ENCODE measurements at places on chromosomes 1 and 21. TPM values are rescaled to one million over a fixed set of nuclear protein-coding genes. Genes with fewer than 3 reads are reported as not detected.

The IL19 gene
- total RNA-seq, result not detected

- no peak for DNase-seq
Measured at GRCh38 chr1:160834945-160835565, 27.6 kb downstream of the CD244 start.

The CLDN14 gene
- not detected for total RNA-seq

DNA sequence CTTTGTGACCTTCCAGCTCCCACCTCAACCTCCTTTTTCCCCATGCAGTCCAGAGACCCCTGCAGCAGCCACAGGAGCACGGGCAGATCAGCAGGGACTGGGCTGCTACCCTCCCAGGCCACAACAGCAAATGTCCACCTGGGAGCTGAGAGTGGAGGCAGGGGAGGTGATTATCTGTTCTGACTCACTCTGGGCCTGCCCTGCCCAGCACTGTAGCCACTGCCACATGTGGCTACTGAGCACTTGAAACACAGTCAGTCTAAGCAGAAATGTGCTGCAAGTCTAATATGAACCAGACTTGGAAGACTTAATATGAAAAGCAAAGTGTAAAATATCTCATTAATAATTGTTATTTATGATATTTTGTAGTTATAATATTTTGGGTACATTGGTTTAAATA is 148.9 kb upstream of the VANGL1 start:
- no peak for DNase-seq

GRCh38 chr1:233433436-233434210 is 106.1 kb downstream of the MAP3K21 start:
- no peak for DNase-seq

DNA sequence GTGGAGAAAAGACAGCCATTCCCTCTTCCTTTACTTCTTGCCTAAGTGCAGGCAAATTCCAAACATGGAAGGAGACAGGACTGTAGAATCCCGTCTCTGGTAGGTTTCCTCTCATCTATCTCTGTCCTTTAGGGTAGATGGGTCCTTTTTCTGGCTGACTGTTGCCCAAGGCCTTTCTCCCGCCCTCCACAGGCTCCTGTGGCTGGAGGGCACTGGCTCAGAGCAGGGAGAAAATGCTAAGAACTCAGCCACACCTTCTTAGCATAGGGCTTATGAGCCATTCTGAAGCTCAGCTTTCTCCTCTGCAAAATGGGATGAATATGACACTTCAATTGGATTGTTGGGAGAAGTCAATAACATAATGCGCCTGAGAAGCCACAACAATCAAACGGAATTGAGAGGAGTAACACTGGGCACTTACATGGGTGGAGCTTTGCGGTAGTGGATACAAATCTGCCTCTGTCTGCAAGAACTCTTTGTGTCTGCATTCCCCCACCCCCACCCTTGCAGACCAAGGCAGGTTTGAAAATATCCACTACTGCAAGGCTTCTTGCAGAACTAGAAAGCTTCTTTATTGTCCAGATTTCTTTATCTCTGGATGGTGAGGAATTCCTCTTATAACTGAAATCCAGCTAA is 94.7 kb downstream of the CSMD2 start:
- DNase-seq, result no peak

The LMOD1 gene
- 0.60 TPM for total RNA-seq

GRCh38 chr1:206664740-206665139 is 20.0 kb upstream of the MAPKAPK2 start:
- DNase-seq, result no peak

DNA sequence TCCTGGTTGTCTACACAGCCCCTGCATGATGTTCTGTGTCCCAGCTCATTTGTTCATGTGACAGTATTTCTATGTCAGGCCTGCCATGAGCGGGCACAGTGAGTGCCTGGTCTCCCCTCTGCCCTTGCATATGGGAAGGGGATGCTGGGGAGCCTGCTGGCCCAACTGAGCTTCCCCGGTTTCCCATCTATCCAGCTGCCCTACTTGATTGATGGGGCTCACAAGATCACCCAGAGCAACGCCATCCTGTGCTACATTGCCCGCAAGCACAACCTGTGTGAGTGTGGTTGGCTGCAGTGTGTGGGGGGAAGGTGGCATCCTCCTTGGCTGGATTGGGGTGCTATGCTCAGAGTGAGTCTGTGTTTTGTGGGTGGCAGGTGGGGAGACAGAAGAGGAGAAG is 1.5 kb downstream of the GSTM4 start:
- DNase-seq, result no peak

The OR2T29 gene
- not detected for total RNA-seq

GRCh38 chr1:234889643-234890042 is 239.0 kb downstream of the TOMM20 start:
- no peak for DNase-seq

- DNase-seq, result no peak
Measured at GRCh38 chr1:12572522-12572921, 45.5 kb downstream of the DHRS3 start.

The KCNE2 gene
- 0.59 TPM for total RNA-seq

DNA sequence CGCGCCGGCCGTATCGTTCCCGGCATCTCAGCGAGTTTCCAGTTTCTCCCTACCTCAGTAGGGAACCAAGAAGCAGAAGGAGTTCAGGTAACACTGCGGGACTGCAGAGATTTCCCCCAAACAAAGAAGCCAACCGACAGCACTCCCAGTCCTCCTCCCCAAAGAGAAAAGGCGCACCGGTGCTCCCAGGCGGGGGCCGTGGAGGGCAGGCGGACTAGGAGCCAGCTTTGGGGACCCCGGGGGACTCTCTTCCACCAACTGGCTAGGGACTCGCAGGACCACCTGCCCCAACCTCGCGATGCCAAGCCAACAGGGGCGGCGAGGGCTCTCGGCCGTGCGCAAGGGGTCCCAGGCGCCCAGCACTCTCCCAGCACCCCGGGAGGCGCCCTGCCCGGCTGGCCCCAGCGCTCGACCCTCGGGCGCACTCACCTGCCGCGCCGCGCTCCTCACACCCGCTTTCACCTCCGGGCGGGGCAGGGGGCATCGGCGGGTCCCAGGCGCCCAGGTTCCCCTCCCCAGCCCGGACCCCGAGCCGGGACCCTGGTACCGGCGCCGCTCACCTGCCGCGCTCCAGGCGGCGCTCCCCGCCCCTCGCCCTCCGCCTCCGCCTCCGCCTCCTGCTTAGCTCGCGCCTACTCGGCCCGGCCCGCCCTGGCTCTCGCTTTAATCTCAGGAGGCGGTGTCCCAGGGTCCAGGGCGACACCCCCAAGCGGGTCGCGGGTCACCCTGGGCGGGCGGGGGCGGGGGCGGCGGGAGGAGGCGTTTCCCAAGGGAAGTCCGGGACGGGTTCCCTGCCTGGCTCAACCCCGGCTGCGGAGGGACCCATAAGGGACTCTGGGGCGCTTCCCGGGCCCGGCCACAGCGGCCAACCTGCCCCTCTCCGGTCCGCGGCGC is at the start of gene TMPRSS2:
TSS of gene TMPRSS2 (minus strand) at position 638 of the 894 bp plus-strand sequence. CDS start 10,025 bp downstream, outside the sequence.
- peak; percentile 91 for DNase-seq

DNA sequence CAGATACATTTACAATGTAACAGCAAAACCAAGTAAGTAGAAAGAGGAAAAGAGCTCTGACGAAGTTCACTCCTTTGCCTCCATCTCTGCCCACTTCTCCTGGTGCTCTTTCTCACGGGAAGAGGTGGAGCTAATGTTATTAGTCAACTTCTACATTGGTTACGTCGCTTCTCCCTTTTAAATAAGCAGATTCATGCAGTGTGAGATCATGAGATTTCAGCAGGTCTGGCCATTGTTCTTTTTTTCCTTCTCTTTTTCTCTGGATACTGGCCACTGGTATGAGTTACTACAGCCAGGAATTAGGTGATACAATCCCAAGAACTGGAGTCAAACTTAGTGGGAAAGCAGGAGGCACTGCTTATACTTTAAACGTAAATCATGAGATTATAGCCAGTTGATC is 207.1 kb downstream of the AKT3 start:
- no peak for DNase-seq

GRCh38 chr21:34673006-34673405 is 4.2 kb downstream of the CLIC6 start:
- no peak for DNase-seq

DNA sequence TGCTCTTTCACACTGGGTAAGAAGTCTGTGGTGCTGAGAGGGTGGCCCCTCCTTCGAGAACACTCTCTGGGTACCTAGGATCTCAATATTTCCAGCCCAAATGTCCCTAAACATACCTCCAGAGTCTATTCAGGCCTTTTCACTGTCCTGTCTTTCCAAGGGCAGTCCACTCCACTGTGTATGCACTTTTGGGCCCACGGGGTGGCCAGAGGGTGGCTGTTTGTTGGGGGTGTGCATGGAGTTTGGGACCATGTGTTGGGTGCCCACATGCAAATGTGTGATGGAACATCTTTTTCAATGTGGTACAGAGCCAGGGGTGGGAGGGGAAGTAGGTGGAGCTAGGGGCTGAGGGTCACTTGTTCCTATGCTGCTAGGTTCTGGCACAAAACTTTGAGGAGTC is 87.5 kb downstream of the FAM78B start:
- DNase-seq, result peak; percentile 17

DNA sequence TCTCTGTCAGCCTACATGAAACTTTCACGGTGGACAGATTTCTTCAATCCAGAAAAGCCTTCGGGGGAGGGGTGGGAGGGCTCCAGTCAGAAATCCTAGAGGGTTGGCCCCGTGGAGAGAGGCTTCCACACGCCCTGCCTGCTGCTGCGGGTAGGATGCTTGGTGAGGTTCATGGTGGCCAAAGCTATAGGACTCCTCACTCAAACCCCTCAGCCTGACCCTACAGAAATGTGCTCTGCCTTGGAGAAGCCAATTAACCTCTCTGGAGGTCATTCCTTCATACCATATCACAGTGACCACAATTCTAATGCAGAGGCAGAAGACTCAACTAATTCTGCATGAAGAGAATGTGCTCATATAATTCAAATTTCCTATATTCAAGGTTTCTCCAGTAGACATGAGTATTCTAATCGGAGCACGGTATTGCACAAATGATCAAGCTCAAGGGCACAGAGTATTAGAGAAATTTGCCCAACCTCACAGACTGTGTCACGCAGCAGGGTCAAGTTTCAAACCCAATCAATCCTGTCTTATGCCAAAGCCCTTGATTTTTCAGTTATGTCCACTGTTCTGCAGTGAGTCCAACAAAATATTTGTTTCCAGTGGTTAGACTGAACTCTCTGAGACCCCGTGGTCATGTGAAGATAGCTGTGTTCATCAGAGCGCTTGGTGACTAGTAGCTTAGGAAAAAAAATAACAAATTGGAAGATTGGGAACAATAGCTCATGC is 104.8 kb downstream of the TOMM20 start:
- DNase-seq, result no peak

The GNAT2 gene
- not detected for total RNA-seq

DNA sequence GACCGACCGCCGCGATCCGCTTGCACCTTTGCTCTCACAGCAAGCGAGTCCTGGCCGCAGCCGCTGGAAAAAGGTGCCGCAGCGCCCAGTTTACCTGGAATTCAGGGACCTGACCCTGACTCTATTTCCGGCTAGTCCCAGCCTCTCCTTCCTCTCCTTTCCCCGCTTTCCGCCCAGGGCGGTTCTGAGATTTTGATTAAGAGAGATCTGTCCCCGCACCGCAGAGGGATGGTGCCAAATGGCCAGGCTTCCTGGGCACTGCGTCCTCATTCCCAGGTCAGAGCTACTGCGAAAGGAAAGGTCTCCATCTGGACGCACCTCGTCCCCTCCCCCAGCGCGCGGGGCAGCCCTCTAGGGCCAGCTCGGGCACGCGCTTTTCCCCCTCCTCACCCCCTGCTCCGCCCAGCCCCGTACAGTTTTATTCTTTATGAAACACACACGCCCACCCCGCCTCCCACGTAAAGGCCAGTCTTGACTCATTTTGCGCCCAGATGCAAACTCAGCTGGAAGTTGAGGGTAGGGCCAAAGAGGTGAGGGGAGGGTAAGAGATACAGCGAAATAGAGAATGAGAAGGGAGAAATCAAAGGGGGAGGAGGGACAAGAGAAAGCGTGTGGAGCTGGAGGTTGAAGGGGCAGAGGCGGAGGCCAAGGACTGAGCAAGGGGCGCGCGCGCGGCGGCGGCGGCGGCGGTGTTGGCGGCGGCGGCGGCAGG is 411.8 kb upstream of the ESRRG start:
- peak; percentile 83 for DNase-seq

DNA sequence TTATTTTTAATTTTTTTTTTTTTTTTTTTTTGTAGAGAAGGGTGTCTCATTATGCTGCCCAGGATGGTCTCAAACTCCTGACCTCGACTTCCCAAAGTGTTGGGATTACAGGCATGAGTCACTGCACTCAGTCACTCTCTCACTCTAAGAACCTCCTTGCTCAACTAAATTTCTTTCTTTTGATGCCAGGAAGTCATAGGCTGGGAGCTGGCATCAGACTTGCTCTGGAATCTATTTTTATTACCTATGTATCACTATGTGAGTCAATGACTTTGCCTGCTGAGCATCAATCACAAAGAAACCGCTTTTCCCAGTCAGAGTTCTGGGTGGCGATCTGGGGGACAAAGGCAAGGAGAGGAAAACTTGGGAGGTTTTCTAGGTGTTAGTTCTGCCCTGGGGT is 35.5 kb upstream of the PARP1 start:
- peak; percentile 39 for DNase-seq

The FASLG gene
- not detected for total RNA-seq

GRCh38 chr1:94319319-94320102 is 82.1 kb upstream of the ARHGAP29 start:
- no peak for DNase-seq
